ENCODE measurements at places on chromosomes 12 and 14.
A peak's percentile ranks its signal among the peaks of the same experiment; 100 is the strongest.

- peak; percentile 49 for DNase-seq
Observed at GRCh38 chr12:123973552-123974341, 732 bp downstream of the ZNF664 start.

- DNase-seq, result no peak
Observed at GRCh38 chr12:107369679-107370078, 276.3 kb upstream of the CRY1 start.

- no peak for DNase-seq
Observed at GRCh38 chr12:103336940-103337339, 158.8 kb downstream of the C12orf42 start.

- no peak for DNase-seq
Observed at GRCh38 chr14:21113369-21113768, 12.5 kb downstream of the TMEM253 start.

DNA sequence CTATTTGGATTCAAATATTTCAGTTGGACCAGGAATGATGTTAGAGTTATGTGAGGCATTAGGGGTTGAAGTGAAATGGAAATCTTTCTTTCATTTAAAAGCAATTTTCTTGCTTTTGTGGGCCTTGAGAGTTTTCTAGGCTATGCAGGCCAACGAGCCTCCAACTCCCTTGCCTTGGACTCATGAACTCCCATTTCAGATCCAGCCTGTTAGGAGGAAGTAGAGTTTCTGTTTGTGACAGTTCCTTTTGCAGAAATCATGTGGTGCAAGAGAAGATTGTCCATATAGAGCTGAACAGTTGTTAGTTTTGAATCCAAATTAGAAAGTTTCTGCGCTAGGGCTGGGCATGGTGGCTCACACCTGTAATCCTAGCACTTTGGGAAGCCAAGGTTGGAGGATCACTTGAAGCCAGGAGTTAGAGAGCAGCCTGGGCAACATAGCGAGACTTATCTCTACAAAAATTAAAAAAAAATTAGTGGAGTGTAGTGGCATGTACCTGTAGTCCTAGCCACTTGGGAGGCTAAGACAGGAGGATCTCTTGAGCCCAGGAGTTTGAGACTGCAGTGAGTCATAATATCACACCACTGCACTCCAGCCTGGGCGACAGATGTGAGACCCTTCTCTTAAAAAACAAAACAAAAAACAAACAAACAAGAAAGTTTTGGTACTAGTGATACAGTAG, 47.3 kb upstream of the MED13L start:
- peak; percentile 20 for DNase-seq

DNA sequence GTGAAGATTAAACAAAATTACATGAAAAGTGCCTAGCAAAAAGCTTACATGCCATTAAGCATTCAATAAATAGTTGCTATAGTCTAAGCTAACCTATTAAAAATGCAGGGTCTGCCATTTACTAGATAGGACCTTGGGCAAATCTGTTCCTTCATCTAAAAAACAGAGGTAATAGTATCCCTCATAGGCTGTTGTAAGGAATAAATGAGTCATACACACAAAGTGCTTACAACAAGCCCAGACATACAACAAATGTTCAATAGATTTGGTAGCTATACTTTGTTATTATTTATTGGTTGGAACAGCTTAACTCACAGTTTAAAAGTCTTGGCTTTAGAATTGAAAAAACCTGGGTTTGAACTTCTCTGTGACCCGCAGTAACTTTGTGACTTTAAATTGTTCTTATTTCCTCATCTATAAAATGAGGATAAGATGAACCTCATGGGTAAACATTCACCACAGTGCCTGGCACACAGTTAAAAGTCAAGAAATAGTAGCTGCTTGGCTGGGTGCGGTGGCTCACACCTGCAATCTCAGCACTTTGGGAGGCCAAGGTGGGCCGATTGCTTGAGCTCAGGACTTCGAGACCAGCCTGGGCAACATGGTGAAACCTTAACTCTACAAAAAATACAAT, 24.7 kb downstream of the HEATR5A start:
- DNase-seq, result no peak

DNA sequence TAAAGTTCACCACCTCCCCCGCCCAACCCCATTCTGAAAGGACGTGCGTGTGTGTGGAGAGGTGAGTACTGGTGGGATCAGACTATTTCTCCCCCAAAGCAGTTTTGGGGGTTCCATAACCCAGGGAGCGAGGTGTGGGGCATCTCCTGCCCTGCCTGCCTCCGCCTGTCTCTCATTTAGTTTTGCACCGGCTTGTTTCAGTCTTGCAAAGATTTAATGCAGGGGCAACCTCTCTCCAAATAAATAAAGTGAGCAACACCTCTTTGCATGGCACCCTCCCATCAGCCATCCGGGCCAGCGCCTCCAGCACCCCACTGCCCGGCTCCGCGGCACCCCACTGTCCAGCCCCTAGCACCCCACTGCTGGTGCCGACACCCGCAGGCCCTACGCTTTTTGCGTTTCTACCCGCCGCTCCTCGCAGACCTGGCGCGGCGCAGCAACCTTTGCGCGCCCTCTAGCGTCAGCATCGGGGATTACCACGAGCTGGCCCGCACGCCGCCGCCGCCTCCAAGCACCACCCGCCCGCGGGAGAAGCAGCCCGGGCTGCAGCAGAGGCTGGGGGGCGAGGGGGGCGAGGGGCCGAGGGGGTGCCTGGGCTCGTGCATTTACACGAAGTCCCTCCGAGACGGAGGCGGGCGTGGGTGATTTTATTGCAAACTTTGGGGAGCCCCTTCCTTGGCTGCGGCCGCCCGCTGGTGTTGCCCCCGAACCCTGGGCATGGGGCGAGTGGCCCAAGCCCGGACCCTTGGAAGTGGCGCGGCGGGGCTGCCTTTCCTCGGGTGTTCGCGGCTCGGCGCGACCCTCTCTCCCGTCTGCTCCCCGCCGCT, 55.8 kb upstream of the VRK1 start:
- DNase-seq, result peak; percentile 63

DNA sequence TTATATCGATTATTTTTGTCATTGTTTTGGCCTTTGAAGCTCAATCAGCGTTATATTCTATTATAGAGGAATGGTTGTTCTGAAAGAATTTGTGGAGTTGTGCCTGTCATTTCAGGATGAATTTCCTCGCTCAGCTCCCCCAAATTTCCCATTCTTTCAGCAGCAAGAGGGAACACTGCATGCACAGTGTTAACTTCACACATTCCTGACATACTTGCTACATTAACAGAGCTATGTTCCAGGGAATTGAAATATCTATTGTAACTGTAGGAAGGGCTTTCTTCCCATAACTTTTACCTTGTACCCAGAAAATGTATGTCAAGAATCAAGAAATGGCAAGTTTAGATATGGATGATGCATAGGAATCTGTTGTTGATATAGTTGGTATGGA, 379.0 kb downstream of the LRIG3 start:
- DNase-seq, result no peak

DNA sequence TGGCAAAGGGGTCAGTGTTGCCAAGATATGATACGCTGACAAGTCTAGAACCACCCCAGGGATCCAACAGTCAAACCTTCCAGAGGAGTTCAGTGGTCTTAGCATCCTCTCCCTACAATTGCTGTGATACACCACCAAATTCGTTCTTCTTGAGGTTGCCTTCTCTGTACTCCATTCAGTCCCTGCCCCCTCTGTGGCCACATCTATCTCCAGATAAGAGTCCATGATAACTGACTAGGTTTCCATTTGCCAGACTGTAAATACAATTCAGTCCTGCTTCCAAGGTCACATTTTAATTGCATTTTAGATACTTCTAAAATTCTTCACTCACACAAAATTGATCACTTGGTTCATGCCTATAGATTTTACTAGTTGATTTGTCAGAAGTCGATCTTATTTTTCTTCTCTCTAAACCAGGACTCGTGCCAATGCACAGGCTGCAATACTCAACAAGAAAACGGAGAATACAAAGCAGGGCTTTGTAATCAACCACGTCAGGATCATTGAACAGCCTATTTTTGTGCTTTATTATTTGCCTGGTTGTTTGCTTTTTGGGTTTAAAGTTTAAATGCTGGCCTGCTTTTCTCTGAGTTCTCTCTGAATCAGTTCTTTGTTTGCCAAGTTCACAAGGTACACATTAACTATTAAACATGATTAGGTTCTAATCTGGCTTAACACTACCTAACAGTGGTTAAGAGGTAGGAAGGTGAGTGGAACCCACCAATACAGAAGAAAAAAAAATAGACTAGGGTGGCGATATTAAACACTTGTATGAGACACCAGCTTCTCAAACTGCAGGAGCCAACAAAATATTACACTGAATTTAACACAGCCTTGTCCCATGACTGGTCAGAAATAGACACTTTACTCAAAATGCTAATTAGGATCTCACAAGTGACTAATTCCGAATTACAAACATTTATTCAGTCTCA, 5.3 kb upstream of the TSPAN8 start:
- no peak for DNase-seq

DNA sequence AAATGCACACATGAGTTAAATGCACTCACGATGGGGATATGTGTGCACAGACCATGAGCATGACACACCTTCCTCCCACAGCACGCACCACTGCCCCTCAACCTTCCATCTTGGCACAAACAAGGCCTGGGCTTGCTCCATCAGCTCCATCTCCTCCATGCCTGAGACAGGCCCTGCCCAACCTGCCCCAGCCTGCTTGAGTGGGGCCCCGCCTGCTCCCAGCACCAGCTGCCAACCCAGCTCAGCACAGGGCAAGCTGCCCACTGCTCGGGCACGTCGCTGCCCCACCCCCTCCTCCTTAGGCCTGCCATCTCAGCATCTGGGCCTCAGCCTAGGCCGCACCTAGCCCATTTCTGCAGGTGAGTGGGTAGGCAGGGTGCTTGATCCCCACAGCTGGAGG, 27.6 kb upstream of the KRT78 start:
- DNase-seq, result no peak

DNA sequence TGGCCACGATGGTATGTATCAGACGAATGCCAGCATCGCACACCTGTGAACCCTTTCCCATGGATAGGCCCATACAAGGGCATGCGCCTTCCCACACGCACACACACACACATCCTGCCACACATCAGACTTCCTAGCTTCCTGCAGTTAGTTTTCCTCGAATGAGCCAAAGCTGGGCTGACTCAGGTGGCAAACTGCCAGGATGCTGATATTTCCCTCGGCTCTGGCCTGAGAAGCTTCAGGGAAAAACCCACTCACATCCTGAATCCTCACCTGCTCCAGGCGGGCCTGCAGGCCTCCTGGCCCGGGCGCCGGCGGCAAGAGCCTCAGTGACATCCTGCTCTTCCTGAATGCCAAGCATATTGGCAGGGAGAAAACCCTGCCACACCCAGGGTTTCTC, 22.4 kb downstream of the CALM1 start:
- DNase-seq, result no peak

- no peak for DNase-seq
Observed at GRCh38 chr12:12244341-12244740, 22.5 kb downstream of the LRP6 start.

- DNase-seq, result no peak
Observed at GRCh38 chr12:3718100-3718499, 34.8 kb downstream of the CRACR2A start.

DNA sequence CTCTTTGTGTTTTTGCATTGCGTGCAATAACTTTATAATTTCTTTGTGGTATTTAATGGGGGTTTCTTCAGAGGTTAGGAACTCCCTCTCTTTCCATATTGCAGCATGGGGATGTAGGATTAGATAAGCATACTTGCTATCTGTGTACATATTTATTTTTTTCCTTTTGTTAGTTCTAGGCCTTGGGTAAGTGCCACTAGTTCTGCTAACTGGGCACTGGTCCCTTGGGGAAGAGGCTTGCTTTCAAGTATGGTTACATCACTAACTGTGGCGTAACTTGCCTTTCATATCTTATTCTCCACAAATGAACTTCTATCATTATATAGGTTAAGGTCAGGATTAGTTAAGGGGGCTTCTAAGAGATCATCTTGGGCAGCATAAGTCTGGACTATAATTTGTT, 31.5 kb upstream of the SLCO1B3 start:
- peak; percentile 47 for DNase-seq

DNA sequence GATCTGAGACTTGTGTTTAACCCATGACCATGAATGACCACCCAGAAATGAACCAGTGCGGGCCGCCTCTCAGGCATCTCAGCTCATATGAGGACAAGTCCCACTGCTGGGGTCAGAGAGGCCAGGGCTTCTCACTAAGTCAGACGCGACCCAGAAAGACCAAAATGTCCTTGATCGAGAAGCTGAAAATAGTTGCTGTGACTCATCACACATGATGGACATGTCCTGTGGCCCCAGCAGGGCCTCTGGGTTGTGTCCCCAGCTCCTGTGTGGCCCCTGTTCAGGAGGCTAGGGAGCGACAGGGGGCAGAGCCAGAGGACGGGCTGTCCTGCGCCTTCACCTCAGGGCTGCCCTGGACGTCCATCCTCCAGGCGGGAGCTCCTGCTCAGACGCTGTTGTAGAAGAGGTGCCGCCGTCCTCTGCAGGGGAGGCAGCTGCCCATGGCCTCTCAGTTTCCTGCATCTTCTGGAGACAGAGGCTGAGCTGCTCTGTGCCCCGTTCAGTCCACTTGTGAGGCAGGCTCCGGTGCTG, 29.0 kb upstream of the FAM181A start:
- DNase-seq, result no peak

DNA sequence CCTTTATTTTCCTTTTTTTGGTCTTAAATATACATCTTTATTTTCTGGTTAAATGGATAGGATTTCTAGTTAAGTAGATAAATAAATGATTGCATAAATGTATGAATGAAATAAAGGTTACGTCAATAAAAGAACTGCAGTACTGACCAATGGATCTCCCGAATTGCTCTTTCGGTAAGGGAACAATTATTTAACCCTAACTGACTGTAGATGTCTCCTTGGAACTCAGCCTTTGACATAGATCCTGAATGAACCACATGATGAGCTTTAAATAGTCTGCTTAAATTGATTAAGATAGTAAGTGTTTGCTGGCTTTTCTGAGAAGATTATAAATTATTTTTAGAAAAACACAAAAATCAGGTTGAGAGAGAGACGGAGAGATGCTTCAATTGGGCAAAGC, 391.0 kb upstream of the SYT1 start:
- no peak for DNase-seq

GRCh38 chr12:71710276-71711125, 24.6 kb downstream of the TMEM19 start:
- DNase-seq, result no peak

- no peak for DNase-seq
Observed at GRCh38 chr12:64186789-64187188, 35.3 kb downstream of the KICS2 start.

- DNase-seq, result no peak
Observed at GRCh38 chr14:102683399-102684297, 91.2 kb downstream of the RCOR1 start.

DNA sequence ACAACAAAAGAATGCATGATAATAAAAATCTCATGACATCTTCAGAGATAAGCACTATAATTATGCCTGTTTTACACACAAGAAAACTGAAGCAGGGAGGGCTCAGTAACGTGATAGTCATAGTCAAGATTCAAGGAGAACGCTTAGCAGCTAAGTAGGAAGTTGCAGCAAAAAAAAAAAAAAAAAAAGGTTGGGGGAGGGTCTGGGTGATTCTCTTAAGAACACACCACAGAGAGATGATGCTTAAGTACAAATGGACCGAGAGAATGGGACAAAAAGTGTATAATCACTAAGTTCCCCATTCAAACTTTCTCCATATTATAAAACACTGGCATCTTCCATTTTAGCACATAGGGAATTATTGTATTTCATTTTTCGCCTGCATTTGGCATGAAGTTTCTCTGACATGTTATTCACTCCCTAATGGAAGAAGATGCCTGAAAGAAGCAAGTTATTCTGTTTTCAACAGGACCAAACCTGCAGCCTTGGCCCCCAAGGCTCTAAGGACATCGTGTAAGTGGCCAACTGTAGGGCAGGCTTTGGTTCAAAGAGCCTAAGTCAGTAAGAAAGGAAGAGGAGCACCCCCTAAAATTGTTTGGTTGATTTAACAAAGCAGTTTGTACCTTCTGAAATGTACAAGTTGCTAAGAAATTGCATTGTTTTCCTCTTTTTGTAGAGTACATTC, 142.9 kb upstream of the TMPO start:
- DNase-seq, result no peak

GRCh38 chr14:58200480-58200841, 512 bp downstream of the ACTR10 start:
- DNase-seq, result peak; percentile 47
